ENCODE measurements at places on chromosomes 2 and 18.

DNA sequence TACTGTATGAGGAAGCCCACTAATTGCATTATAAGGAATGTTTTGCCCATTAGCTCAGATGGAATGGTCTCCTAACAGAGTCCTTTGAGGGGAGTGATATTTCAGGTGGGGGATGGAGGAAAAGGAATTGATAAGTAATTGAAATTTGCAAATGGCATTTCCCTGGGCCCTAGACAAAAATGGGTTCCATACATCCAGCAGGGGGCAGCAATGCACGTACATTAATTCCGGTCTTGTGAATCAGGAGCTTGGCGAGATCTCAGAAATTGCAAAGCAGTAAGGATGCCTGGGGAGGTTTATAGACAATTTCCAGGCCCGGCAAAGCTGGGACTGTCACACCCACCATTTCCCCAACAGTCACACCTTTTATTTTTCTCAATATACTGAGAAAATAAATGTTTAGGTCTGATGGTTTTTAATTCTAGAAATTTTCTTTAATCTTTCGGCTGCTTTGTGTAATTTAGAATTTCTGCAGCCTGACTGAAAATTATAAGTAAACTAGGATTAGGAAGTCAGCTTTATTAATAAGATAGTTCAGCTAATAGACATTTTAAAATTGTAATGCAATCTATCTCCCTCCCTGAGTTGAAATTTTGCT lies 122.8 kb downstream of the LYPD1 start:
- DNase-seq = peak; percentile 6

GRCh38 chr18:3595369-3596273 lies 145.6 kb downstream of the TGIF1 start:
- peak; percentile 96 for DNase-seq

DNA sequence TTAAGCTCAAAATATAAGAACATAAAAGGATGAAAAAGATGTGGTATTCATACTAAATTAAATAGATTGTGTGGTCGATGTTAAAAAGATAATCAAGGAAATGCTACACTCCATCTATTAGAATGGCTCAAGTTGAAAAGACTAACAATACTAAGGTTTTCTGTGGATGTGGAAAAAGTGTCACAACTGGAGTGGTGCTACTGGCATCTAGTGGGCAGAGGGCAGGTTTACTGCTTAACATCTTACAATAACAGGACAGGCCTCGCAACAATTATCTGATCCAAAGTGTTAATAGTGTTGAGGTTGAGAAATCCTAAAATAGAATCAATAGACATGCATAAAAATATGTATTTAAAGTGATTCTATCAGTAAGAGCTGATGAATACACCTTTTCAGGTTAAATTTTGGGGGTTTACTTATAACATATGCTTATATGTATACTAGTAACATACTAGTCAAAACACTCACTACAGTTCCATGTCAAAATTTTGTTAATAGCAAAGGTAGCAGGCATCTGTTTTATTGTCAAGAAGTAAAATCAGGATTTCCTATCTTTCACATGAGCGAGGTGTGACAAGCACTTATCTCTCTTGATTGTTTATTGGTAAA lies 91.5 kb upstream of the TMEFF2 start:
- DNase-seq = peak; percentile 55

- no peak for DNase-seq
Observed at GRCh38 chr2:230711224-230711623, 1.4 kb upstream of the CAB39 start.

GRCh38 chr2:223047260-223047761 lies 4.7 kb upstream of the KCNE4 start:
- DNase-seq = no peak

Data from NCI-H2171 treated with DMSO at 0.1 percent for 48 hours (cell line).